ENCODE measurements at places on chromosomes 11 and 22. TPM values are rescaled to one million over a fixed set of nuclear protein-coding genes. Genes with fewer than 3 reads are reported as not detected.

Gene ZNF70
- 7.1 TPM for polyA plus RNA-seq

Gene MS4A6E
- not detected for polyA plus RNA-seq

Gene MS4A7
- polyA plus RNA-seq = 13.9 TPM

Gene DCPS
- 24.2 TPM for polyA plus RNA-seq

Gene KDM4D
- 1.8 TPM for polyA plus RNA-seq

Gene BCL2L13
- 31.5 TPM for polyA plus RNA-seq

Gene LARGE2
- polyA plus RNA-seq = 14.5 TPM

Data from right lung (tissue), 10 donors.